ENCODE measurements at places on chromosomes 2 and 18. TPM values are rescaled to one million over a fixed set of nuclear protein-coding genes. Genes with fewer than 3 reads are reported as not detected.

DNA sequence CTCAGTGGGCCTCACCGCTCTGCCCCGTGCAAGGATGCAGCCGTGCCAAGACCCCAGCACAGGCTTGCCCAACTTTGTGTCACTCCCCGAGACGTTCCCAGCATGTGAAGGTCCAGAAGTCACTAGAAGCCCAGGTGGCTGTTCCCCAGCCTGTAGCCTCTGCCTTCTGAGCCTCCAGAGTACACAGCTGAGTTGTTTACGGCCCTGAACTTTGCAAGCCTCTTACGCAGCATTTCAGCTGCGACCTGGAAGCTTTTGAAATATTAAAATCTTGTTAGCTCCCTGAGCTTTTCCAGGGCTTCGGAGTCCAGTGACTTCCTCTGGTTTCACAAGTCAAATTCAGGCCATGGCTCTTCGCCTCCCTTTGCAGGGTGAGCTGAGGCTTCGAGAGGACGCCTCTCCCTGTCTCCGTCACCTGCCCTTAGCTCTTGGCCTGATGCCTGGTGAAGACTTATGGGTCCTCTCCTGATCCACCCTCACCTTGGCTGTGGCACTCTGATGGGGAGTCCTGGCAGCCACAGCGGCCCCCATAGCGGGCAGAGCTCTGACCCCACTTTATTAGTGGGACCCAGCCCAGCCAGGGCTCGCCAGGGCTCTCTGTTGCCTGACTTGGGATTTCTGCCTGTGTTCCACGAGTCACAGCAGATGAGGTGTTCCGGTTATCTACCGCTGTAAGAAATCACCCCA lies 76.5 kb upstream of the HPCAL1 start:
- H3K27me3 ChIP-seq: no peaks in the 10 kb centered on the region
- no peak overlapping the region for H3K4me3 ChIP-seq
- H3K4me1 ChIP-seq: no peaks in the 10 kb centered on the region
- H3K36me3 ChIP-seq: no peaks in the 10 kb centered on the region

- no peaks in the 10 kb centered on the region for H3K36me3 ChIP-seq
- no peak overlapping the region for H3K27ac ChIP-seq
- H3K4me3 ChIP-seq: no peak overlapping the region
These were observed 133.0 kb downstream of the FSHR start for GRCh38 chr2:49021271-49021670.

GRCh38 chr2:220310451-220310861 lies 683.0 kb downstream of the SLC4A3 start:
- no peaks in the 10 kb centered on the region for H3K4me1 ChIP-seq
- H3K36me3 ChIP-seq: no peaks in the 10 kb centered on the region
- DNase-seq: no peak

DNA sequence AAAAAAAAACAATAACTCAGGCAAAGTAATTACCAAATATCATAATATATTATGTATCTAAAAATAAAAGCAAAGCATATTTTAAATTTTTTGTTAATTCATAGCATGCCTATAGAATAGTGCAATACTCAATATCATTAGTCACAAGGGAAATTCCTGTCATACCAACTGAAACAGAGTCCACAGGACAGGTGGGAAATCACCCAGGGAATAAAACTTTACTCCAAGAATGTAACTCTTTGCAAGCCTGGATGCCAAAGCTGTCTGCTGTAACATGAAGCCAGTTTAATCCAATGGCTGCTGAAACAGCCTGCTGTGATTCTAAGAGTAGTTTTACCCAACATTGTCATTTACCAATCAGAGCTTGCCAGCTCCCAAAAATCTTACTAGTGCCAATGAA lies 40.0 kb upstream of the SULT1C3 start:
- no peak overlapping the region for H3K4me3 ChIP-seq
- H3K27ac ChIP-seq: no peak overlapping the region
- DNase-seq: no peak
- no peaks in the 10 kb centered on the region for H3K27me3 ChIP-seq

GRCh38 chr2:85861180-85861579 lies 27.6 kb downstream of the ST3GAL5 start:
- no peaks in the 10 kb centered on the region for H3K36me3 ChIP-seq
- no peaks in the 10 kb centered on the region for H3K27me3 ChIP-seq
- H3K4me3 ChIP-seq: no peak overlapping the region
- no peak for DNase-seq

GRCh38 chr2:143934626-143935481 lies 585.1 kb downstream of the ZEB2 start:
- no peak overlapping the region for H3K27ac ChIP-seq
- DNase-seq: no peak
- H3K27me3 ChIP-seq: peaks cover 50% of the 10 kb centered on the region
- H3K4me1 ChIP-seq: peaks cover 41% of the 10 kb centered on the region

DNA sequence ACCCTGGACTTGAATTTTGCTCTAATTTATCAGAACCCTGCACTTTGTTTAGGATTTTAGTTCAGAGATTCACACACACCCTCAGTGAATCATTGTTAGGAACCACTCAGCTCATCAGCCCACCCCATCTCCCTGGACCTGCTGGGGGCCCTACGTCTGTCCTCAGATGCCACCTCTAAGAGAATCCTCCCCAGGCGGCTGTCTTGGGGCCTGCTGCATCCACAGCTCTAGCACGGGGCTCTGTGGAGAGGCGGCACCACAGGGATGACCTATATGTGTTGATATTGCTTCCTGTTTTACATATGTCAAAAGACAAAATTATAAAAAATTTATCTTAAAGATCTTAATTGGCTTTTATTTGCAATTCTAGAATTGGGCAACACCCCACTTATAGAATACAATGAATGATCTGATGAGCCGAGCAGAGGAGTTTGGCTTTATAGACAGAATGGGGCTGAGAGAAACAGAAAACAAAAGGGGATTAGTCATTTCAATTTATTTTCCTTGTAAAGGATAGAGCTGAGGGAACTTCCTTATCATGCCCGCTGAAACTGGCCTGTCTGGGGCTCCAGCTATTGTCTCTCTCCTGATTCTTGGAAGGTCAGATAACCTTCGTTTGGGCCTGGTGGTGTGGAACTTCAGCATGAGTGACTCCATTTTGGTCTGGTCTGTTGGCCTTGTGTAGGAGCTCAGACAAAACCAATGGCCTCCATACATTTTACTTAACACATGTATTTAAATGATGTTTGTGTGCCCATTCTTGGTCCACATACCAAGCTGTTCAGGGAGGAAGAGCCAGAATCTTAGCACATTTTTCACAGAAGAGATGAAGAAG lies 1.4 kb downstream of the MYO7B start:
- H3K4me3 ChIP-seq: no peak overlapping the region
- no peak for DNase-seq
- H3K27ac ChIP-seq: no peak overlapping the region

GRCh38 chr18:57052759-57053158 lies 94.1 kb upstream of the BOD1L2 start:
- no peak overlapping the region for H3K27ac ChIP-seq
- H3K4me1 ChIP-seq: no peaks in the 10 kb centered on the region
- no peaks in the 10 kb centered on the region for H3K27me3 ChIP-seq
- no peak overlapping the region for H3K4me3 ChIP-seq
- peaks cover 8% of the 10 kb centered on the region for H3K36me3 ChIP-seq

- H3K4me1 ChIP-seq: peaks cover 5% of the 10 kb centered on the region
- DNase-seq: no peak
- no peaks in the 10 kb centered on the region for H3K36me3 ChIP-seq
- no peak overlapping the region for H3K4me3 ChIP-seq
These were observed 101.0 kb upstream of the RIOK3 start for GRCh38 chr18:23352042-23352441.

SERPINB13 gene
- polyA plus RNA-seq: not detected

IL1A gene
- 0.65 TPM for polyA plus RNA-seq

GAL3ST2 gene
- not detected for polyA plus RNA-seq

All from GM23338 (cell line).